ENCODE measurements at places on chromosomes 5 and 9.

GRCh38 chr9:18456624-18457237 lies 17.2 kb upstream of the ADAMTSL1 start:
- DNase-seq = no peak

GRCh38 chr9:16102154-16102553 lies 549.3 kb downstream of the CCDC171 start:
- no peak for DNase-seq

- DNase-seq = no peak
These were observed 165.0 kb downstream of the FBXL7 start for GRCh38 chr5:15664961-15665360.

DNA sequence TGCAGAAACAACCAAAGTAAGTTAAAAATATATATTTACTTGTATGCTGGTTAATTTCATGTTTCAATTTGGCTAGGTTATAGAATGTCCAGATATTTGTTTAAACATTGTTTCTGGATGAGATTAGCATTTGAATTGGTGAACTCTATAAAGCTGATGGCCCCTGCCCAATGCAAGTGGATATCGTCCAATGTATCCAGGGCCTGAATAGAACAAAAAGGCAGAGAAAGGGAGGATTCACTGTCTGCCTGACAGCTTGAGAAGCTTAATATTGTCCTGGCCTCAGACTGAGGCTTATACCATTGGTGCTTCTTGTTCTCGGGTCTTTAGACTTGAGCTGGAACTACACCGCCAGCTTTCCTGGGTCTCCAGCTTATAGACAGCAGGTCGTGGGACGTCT lies 446.7 kb upstream of the ACTBL2 start:
- DNase-seq = no peak

DNA sequence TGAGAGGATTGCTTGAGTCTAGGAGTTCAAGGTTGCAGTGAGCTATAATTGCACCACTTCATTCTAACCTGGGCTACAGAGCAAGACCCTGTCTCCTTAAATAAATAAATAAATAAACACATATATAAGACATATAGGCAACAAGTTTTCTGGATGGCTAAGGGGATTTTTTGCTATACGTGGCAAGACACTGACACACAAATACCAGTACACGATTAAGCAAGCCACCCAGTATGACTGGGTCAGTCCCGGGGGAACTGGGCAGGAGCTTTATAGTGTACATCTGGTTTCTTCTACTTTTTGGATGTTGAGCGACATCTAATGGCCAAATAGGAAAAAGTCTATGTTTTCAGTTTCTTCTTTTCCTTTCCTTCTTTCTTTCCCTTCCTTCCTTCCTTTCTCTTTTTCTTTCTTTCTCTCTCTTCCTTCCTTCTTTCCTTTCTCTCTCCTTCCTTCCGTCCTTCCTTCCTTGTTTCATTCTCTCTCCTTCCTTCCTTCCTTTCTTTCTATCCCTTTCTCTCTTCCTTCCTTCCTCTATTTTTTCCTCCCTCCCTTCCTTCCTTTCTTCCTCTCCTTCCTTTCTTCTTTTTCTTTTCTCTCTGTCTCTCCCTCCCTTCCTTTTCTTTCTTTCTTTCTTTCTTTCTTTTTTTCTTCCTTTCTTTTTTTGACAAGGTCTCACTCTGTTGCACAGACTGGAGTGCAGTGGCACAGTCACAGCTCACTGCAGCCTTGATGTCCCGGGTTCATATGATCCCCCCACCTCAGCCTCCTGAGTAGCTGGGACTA lies 47.0 kb upstream of the PLIN2 start:
- DNase-seq = peak; percentile 32

GRCh38 chr5:133881576-133882388 lies 86.6 kb downstream of the C5orf15 start:
- no peak for DNase-seq

GRCh38 chr9:121246821-121247561 lies 21.0 kb upstream of the GSN start:
- no peak for DNase-seq

DNA sequence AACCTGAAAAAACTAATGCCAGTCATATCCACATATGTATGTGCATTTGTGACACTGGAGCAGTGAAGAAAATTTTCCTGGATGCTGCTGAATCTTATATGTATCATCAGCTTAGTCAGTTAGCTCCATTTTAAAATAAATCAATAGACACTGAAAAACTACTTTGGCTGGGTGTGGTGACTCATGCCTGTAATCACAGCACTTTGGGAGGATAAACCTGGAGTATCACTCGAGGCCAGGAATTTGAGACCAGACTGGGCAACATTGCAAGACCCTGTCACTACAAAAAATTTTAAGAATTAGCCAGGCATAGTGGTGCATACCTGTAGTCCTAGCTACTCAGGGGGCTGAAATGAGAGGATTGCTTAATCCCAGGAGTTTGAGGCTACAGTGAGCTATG lies 511.0 kb upstream of the TLE4 start:
- DNase-seq = no peak

GRCh38 chr5:80592761-80593160 lies 22.7 kb upstream of the ANKRD34B start:
- no peak for DNase-seq

GRCh38 chr5:115735108-115735998 lies 81.1 kb downstream of the CDO1 start:
- DNase-seq = no peak

DNA sequence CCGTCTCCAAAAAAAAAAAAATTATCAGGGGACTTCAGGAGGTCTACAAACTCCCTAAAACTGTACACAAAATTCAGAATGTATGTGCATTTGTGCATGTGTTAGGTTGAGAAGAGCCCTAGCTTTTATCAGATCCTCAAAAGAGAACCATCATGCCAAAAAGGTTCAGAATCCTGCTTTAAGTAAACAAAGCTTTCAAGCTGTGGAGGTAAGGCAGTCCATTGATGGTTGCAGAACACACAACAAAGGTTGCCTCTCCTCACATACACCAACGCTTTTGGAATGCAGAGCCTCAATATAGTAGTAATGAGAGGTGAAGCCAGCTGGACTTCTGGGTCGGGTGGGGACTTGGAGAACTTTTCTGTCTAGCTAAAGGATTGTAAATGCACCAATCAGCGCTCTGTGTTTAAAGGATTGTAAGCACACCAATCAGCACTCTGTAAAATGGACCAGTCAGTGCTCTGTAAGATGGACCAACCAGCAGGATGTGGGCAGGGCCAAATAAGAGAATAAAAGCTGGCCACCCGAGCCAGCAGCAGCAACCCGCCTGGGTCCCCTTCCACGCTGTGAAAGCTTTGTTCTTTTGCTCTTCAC lies 57.9 kb upstream of the RNF38 start:
- DNase-seq = no peak

DNA sequence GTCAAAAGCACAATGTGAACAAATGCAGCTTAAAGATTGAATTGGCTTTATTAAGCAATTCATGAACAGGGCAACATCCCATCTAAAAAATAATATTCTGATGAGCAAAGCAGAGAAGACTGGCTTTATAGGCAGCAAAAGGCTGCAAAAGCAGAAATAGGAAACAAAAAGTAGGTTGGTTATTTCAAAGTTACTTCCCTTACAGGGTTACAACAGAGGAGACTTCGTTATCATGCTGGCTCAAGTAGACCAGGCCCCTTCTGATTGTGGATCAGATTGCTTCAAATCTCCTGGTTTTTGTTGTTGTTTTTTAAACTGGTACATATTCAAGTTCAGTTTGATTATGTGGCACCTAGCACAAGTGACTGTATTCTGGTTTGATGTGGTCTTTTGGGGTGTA lies 73.1 kb downstream of the MAN2A1 start:
- DNase-seq = no peak

- no peak for DNase-seq
These were observed 57.9 kb downstream of the GCNT1 start for GRCh38 chr9:76516871-76517270.

- DNase-seq = no peak
These were observed 64.0 kb upstream of the FOXE1 start for GRCh38 chr9:97788763-97789663.

DNA sequence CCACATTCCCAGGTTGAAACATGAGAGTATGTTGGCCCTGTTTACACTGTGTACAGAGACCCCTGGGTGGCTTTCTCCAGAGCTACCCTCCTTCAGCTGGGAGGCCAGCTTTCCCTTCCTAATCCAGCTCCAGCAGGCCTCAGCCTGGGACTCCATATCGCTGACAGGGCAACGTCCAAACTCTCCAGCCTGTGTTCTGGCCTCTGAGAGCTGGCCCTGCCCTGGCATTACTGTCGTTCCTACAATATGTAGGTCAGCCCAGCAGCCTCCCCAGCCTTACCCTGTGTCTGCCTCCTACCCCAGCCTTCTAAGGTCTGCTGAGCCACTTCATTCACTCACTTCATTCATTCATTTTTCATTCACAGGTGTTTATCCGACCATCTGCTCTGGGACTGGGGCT lies 8.3 kb upstream of the EEIG1 start:
- DNase-seq = no peak

GRCh38 chr5:116673453-116673852 lies 98.8 kb upstream of the SEMA6A start:
- no peak for DNase-seq

GRCh38 chr9:38621434-38622287 lies 1.3 kb upstream of the ANKRD18A start:
- DNase-seq = no peak

- DNase-seq = no peak
These were observed 13.9 kb upstream of the BRD3OS start for GRCh38 chr9:134011401-134011800.

DNA sequence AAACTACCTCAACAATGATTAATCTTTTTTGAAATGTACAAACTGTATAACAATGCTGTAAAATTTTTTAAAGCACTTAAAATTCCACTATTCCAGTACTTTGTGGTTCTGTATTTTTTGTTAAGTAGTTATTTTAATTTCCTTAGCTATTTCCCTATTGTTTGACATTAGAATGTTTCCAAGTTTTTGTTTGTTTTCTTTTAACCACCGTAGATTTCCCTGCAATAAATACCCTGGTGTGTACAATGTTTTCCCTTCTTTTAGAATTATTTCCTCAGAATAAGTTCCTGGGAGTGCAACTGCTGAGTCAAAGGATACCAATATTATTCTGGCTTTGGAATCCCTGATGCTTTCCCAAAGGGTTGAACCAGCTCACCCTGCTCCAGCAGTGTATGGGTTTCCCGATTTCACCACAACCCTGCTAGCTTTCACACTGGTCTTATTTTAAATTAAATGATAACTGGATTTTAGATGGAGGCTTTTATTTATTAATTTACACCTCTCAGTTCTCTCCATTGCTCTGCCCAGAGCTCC lies 20.6 kb upstream of the ANGPTL2 start:
- no peak for DNase-seq

DNA sequence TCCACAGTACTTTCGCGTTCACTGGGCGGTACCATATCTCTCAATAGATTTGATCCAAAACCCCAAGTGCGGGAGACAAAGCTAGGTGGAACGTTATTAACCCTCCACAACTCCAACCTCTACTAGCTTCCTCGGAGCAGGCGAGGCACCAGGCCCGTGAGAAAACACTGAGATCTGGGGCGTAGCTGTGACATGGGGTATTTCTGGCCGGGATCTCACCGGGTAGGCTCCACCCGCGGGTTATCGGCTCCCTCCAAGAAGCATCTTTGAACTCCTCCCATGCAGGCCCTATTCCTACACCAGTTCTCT lies 350 bp upstream of the SLC25A46 start:
- DNase-seq = no peak

- no peak for DNase-seq
These were observed 210.4 kb upstream of the ELAVL2 start for GRCh38 chr9:24036459-24036858.

GRCh38 chr5:112724901-112725300 lies 12.8 kb upstream of the APC start:
- DNase-seq = no peak

DNA sequence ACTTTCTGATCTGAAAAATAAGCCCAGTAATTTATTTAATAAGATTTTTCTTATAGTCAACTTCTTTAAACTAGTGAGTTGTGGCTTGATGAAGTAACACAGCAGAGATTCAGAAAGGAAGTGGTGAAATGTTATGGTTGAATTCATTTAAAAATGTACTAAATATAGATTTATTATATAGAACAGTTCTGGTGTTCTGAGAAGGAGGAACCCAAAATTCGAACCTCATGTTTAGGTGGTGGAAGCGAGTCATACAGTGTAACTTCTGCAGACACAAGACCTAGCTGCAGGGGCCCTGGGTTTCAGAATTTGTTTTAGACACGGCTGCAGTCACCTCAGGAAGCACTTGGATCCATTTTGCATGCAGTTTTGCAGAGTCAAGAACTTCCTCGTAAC lies 188.2 kb downstream of the TRIO start:
- DNase-seq = no peak

Measured in NCI-H1436 treated with DMSO at 0.1 percent for 48 hours (cell line).